Adipocyte (in vitro differentiated cells): ENCODE measurements at places on chromosomes 4 and X.

DNA sequence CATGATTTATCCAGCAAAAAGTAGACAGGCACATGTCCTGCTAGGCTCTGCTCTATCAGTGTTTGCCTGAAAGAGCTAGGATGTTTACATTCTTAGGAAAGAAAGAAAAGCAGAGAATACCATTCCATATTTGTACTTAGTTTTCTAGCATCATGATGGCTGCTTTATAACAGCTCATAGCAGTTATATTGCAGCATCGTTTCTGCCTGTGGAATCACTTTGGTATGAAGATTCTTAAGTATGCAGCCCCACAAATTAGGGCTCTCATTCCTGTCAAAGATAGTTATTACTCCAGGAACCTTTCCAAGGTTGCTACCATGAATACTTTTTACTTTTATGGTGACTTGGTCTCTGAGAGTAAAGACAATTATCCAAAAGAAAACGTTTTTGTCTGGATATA lies 119.0 kb upstream of the MYOZ2 start:
- DNase-seq = peak; percentile 83

- no peak for DNase-seq
Measured at GRCh38 chrX:118990512-118991227, 16.3 kb downstream of the LONRF3 start.

- no peak for DNase-seq
Measured at GRCh38 chr4:12446256-12446655, 1017.6 kb upstream of the HS3ST1 start.

GRCh38 chr4:80271801-80272200 lies 5.3 kb downstream of the FGF5 start:
- peak; percentile 61 for DNase-seq

- peak; percentile 16 for DNase-seq
Measured at GRCh38 chr4:185323606-185324005, 72.1 kb downstream of the LRP2BP start.

GRCh38 chrX:54049801-54050200 lies 5.5 kb upstream of the PHF8 start:
- no peak for DNase-seq

GRCh38 chr4:77104791-77105540 lies 29.2 kb upstream of the CCNI start:
- DNase-seq = peak; percentile 47

DNA sequence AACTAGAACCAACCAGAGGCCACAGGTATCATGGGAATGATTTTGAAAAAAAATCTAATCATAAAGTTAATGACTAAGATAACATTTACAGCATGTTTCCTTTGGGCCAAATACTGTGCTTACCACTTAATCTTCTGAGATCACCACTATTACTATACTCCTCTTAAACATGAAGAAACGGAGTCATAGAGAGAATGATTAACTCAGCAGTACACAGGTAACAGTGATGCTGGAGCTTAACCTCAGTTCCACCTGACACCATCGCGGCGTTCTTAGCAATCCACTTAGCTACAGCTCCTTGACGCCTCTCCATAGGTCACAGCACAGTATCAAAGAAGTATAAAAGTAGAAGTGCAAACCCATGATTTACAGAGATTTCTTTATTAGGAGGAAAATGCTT lies 592.6 kb upstream of the SLIT2 start:
- no peak for DNase-seq

- DNase-seq = no peak
Measured at GRCh38 chrX:46678232-46678631, 80.7 kb downstream of the SLC9A7 start.

GRCh38 chr4:18735740-18736268 lies 714.2 kb upstream of the LCORL start:
- DNase-seq = no peak

- DNase-seq = no peak
Measured at GRCh38 chr4:3819210-3819919, 53.2 kb downstream of the ADRA2C start.

- no peak for DNase-seq
Measured at GRCh38 chr4:161132715-161133425, 1030.9 kb downstream of the FSTL5 start.

DNA sequence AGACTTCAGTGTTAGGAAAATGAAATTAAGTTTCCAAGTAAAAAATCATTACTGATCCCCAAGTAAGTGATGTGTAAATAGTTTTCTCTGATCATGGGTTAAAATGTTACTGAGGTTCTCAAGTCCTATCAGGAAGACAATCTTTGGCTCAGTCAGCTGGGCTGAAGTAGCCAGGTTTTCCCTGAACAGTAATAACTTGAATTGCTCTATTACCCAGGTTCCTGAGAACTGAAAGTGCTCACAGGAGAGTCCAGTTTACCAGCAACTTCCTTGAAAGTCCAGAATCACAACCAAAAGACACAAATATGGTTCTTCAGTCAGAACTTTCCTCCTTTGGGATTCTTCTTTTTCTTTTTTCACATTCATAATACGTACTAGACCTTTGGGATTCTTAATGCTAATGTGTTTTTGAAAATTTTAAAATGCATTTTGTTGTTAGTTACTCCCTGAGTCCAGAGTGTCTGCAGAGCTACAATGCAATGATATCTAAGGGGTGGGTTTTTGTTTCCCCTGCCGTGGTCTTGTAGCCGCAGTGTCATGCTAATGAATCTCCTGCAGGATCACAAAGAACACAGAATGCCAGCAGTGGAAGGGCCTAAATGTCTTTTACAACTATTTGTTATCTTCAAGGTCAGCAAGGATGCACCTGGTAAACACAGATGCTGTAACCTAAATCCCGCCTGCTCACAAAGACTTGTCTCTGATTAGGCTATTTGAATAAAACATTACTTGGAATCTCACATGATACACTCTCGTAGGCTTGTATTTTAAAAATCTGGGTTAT lies 439.8 kb upstream of the NR3C2 start:
- DNase-seq = no peak

DNA sequence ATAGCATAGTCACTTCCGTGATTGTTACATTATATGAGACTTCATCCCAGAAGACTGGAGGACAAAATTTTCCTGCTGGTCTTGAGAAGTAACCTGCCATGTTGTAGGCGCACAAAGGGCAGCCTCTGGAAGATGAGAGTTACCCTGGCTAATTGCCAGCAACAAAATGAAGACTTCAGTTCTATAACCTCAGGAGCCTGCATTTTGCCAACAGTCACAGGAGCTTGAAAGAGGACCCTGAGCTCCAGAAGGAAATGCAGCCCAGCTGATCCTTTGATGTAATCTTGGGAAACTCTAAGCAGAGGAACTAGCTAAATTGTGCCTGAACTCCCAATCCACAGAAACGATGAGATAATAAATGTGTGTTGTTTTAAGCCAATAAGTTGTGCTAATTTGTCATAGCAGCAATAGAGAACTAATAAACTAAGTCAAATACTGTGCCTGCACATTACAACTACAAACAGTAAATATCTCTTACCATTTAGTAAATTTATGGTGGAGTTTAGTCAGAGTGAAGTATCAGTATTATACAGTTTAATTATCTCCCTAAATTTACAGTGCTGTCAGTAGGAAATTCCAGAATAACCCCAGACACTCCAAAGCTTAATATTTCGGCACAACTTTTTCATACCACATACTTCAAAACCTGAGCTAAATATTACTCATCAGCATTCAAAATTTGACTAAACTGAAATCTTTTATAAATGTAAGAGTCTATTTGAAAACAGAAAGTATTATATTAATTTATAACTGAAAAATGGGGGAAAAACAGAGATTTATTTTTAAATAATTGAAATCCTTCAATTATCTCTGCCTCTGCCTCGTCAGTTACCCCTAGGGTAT lies 90.1 kb upstream of the MAPK10 start:
- no peak for DNase-seq

GRCh38 chr4:135718019-135718418 lies 1516.4 kb upstream of the PABPC4L start:
- DNase-seq = peak; percentile 44

GRCh38 chr4:38182334-38182998 lies 222.3 kb downstream of the PTTG2 start:
- no peak for DNase-seq

- DNase-seq = no peak
Measured at GRCh38 chrX:134013524-134013923, 28.1 kb upstream of the GPC3 start.

- DNase-seq = no peak
Measured at GRCh38 chr4:33427676-33428075, 2707.5 kb downstream of the PCDH7 start.

DNA sequence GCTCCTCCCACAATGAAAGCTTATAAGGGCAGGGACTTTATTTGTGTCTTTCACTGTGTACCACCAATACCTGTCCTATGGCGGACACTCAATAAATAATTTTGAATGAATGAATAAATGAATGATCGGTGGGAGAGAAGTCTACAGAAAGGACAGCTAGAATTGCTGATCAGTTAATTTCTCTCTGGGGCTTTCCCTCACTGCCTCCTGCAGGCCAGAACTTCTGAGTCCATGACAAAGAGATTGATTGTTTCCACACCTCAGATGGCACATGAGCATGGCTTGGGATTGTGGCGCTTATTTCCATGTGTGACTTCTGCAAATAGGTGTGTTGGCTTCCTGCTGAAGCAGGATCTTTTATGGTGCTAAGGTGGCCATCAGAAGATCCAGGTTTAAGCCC lies 6.3 kb downstream of the FAM47E start:
- DNase-seq = no peak
